ENCODE measurements at places on chromosomes 12 and 14.

GRCh38 chr12:96383371-96383770 lies 16.9 kb downstream of the CDK17 start:
- DNase-seq, result no peak

DNA sequence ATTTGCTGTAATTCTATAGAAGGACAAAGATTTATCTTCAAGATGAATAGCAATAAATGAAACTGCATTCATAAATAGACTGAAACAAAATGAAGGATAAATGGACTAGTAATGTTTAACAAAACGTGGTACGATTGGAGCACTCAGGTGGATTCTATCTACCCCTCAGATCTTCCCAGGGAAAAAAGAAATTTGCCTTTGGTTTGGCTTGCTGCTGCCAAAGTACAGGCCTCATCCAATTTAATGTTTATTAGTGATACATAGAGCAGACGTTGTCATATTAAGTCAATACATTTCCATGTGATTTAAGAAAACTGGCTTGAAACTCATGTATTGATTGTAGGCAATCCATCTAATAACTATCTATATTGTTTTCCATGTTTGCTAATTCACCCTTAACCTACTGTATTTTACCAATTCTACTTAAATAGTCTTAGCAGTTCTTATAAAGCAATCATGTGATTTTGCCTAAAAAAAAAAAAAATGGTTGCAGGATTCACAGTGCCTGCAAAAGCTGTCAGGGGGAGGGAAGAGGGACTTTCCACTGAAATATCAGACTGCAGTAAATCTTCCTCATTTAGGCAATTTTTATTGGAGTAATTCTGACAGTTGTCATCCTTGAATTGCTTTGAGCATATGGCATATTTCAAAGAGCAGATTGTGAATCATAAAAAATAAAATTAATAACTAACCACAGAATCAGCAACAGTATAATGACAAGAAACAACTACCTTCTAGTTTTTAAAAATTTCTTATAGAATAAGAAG lies 242.2 kb upstream of the NPAS3 start:
- no peak for DNase-seq

- DNase-seq, result peak; percentile 59
Observed at GRCh38 chr14:92759300-92759678, 10.9 kb upstream of the LGMN start.

DNA sequence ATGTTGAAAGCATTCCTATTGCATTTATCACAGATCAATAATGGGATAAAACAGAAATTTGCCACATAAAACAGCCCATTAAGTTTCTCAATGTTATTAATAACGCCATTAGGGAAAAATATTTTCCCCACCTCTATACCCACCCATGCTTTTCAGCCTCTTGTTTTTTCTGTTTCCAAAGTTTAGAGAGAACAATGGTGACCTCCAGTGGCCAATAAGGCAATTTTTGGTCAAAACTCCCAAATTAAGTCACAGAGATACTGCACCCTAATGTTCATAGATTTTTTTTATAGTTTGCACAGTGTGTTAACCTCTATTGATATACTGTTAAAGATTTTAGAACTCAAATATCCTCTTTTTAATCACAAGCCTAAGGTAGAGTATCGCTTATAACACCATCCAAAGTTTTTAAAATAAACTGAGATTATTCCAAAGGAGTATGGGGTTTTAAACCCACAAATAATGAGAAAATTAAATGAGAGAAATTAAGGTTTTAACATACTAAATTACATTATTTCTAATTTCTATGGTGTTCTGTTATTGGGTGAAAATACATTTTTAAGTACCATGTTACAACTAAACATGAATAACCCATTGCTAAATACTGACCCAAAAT lies 184.7 kb upstream of the DCN start:
- DNase-seq, result peak; percentile 48

DNA sequence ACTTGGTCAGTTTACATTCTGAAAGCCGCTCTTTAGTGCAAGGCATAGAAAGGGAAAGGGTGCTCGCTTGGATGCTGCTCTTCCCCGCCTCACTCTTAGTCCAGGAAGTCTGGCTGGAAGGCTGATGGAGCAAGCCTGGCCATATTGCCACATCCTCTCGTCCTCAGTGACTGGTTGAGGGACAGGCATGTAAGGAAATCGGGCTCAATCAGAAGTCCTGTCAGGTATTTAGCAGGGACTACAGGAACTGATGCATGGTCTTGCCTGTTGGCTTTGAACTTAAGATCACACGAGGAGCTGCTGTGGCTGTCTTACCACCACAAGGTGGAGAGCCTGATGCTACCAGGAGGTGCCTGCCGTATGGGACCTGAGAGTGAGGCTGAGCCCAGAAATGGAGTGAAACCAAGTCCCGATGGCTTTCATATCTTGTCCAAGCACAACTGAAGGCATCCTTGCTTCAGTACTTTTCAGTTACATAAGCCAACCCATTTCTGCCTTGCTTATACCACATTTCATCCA lies 10.7 kb upstream of the C12orf75 start:
- no peak for DNase-seq

DNA sequence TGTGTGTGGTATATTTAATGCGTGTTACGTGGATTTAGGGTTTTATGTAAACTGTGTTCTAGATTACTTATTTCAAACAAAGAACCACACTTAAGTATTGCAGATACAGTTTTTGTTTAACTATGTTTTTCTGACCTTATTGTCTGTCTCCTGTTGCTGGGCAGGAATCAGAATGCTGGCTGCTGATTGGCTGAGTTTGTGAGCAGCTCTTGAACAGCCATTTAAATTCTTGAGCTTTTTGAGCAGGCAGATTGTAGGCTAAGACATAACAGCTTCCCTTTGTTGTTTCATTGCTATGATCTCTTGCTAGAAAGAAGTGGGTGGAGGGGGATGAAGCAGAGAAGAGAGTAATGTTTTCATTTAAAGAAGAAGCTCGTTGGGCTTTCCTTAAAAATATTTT lies 52.2 kb downstream of the ATF7IP start:
- DNase-seq, result peak; percentile 91

- no peak for DNase-seq
Observed at GRCh38 chr14:23481979-23482822, 12.7 kb downstream of the NGDN start.

GRCh38 chr14:103652806-103653205 lies 23.8 kb downstream of the KLC1 start:
- no peak for DNase-seq

GRCh38 chr14:34482463-34482862 lies 20.4 kb upstream of the SPTSSA start:
- DNase-seq, result no peak

DNA sequence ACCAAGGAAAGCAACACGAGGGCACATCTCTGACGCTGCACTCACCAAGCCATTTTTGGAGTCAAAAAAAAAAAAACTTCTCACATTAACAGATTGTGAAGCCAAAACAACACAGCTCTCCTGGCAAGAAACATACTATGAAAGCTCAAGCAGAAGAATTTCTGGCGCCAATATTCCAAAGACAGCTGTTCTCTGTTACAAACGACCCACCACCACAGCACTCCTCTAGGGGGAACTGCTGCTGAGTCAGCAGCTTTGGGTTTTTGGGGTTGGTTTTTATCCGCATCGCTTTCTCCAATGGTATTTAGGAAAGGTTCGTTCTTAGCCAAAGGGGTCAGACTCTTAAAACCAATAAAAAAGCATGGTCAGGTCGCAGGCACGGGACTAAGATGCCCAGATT lies 379.4 kb downstream of the RPS29 start:
- no peak for DNase-seq

DNA sequence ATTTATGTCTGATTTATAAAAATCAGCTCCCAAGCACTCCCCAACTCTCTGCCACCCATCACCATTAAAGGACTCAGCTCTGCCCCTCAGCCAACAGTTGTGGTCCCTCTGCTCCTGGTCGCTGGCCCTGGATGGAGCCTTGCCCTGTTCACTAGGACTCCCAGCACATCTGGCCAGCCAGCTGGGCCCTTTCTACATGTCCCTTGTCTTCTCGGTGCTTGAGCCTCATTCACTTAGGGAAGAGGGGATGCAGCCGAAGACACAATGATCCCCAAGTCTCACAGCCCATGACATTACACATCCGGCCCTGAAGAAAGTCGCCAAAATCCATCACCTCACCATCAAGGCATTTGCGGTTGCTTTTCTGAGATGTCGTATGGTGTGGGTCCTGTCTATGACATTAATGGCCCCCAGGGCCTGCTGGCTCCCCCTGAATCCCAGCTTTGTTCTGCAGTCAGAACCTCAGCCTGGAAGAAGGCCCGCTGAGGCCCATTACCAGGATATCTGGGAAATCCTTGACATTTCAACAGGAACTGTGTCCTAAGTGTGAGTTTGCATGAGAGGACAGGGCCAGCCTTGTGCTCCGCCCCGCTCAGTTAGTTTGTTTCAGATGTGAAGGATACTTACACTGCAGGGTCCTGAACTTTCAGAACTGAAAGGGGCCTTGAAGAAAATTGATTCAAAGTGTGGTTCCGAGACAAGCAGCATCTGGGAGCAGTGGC lies 19.1 kb downstream of the TSPAN11 start:
- DNase-seq, result no peak

DNA sequence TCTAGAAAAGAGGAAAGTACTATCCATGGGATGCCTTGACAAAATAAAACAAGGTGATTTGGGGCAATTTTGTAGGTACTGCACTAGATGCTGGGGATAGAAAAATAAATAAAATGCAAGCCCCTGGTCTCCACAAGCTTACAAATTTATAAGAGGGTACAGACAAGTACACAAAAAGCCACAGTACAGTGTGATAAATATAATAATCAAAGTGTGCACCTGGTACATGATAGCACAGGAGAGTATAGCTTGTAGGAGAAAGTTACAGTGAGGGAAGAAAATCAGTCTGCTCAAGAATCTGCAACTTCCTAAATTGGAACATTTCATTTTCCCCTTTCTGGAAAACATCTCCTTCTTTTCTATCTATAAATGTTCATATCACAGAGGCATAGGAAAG lies 3.0 kb upstream of the SSTR1 start:
- no peak for DNase-seq

DNA sequence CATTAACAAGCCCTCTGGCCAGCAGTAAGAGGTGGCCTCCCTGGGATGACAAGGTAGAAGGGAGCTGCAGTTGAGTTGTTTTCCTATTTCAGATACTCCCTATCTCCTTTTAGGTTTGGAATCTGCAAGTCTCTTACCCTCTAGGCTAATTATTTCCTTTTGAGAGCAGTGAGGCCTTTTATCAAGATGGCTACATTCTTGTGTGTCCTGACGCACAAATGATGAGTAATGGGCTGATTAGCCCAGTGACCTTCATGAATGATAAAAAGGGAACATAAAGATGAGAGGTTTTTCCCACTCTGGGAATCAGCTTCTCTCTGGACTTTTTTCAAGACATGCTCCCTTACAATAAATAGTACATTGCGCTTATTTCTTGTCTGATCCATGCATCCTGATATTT lies 22.9 kb downstream of the DYRK2 start:
- peak; percentile 95 for DNase-seq

- DNase-seq, result peak; percentile 66
Observed at GRCh38 chr12:25725931-25726330, 172.8 kb upstream of the LMNTD1 start.

DNA sequence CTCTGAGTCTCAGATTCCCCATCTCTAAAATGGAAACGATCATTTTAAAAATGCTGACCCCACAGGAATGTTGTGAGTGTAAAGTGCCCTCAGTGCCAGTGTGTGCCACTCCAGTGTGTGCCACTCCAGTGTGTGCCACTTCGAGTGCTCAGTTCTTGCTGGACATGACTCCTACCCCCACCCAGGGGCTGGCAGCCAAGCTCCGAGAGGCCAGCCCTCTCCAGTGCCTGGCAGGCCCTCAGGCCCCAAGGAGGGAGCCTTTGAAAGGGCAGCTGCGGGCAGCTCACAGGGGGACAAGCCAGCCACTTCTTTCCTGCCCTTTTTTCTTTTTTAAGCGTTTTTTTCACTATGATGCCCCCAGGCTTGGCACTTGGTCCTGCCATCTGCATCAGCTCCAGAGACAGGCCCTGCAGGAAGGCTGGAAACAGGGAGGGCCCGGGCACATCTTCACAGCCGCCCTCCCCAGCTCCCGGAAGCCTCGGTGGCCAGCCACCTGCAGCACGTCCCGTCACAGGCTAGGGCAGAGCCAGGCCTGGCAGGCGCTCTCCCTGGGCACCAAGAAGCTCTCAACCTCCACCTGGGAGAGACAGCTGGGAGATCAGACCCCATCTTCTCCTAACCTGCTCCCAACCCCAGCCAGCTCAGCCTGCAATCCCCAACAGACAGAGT lies 29.8 kb downstream of the NCOR2 start:
- no peak for DNase-seq

DNA sequence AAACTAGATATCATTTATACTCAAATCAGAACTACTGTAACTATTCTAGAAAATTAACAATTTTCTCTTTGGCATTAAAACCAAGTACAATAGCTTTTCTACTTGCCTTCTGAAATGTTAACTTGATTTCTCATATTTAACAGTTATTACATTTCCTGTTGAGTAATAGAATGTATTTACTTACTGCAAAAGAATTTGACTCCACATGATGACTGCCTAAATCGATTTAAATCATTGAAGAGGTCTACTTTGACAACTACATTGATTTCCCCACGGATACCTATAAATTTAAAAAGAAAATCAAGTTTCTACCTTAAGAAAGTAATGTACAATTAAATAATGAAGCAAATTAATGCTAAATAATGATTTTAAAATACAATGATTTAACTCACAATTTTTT lies 18.9 kb downstream of the C2CD5 start:
- peak; percentile 27 for DNase-seq

DNA sequence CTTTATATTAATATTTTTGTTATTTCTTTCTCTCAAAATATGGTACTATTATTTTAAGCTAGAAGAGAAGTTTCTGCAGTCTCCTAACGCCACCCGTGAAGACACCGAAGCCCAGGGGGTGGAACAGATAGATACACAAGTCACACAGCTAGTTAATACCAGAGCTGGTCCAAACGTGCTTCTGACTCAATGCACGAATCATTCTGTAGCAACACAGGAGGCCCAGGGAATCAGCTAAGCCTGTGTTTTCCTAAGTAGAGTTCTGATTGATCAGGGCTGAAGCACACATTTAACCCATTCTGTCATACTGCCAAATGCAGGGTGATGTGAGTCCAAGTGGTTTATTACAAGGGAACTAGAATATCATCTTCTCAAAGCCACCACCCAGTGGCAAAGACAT lies 116.9 kb upstream of the PWP1 start:
- DNase-seq, result no peak

DNA sequence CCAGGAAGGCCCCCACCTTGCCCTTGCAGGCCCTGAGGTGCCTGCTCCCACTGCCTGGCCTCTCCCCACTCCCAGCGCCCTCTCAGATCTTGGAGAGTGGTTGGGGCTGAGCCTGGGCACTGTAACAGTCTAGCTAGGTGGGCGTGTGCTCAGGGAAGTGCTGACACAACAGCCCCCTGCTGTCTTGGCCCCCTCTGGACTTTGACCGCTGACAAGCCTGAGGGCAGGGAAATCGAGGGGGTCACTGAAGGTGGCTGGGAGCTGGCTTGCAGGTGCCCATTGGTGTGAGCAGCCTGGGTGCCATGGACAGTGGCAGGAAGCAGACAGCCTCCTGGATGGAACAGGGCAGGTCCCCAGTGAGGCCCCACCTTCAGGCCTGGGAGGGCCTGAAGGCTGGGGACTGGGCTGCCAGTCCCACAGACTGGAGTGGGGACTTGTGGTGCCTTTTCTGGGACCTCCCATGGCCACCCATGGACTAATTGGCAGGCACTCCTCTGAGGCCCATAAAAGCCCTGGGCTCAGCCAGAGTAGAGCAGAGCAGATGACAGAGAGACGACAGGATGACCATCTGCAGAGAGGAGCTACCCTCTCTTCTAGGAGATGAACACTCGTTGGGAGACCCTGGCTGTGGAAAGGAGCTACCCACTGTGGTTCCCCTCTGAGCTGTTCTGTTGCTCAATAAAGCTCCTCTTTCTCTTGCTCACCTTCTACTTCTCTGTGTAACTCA lies 158.6 kb upstream of the SLC38A2 start:
- DNase-seq, result no peak

Measured in fibroblast of villous mesenchyme (primary cell).